ENCODE measurements at places on chromosomes 4 and X.

DNA sequence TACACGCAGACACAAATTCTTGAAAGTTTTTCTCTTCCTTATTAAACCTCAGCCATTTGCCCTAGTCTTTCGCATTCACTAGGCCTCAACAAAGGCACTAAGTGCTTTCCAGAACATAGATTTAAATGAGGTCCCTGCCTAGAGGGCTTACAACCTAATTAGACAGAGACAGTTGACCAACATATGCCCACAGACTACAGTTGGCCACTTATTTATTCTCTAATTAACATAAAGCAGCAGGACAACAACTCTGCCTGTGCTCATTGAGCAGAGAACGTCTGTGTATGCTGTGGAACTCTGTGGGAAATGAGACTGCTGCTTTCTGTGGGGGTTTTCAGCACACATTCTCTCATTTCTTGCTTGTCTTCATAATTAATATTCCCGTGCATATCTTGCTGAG, 303.0 kb upstream of the TACR3 start:
- no peak for DNase-seq

- DNase-seq, result no peak
These were observed 143.8 kb downstream of the ANAPC10 start for GRCh38 chr4:144954230-144954629.

DNA sequence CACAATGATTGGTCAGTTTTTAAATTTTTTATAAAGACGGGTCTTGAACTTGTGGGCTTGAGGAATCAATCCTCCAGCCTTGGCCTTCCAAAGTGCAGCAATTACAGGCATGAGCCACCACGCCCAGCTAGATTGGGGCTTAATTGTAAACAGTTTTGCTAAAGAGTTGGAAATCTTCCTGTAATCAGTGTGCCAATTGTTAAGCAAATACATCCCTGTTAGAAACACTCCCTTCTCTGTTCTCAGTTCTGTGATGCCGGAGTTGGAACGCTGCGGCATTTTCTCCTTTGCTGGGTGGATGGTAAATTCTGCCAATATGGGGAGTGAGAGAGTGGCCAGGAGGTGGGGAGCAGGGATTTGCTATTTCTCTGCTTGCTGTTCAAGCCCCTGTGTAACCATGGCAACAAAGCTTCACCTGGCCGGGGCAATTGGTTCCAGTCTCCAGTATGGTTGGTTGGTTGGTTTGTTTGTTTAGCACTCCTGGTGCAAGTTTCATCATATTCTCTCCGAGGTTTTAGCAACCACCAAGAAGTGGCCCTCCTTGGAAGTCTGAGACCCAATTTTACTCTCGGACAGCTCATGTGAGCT, 3.0 kb upstream of the SPATA4 start:
- DNase-seq, result no peak

- no peak for DNase-seq
These were observed 2.4 kb downstream of the PDZD4 start for GRCh38 chrX:153827903-153828302.

- no peak for DNase-seq
These were observed 23.4 kb upstream of the CT47A1 start for GRCh38 chrX:121008920-121009319.

- DNase-seq, result no peak
These were observed 2.0 kb downstream of the SMIM14 start for GRCh38 chr4:39636531-39637184.

GRCh38 chr4:127732623-127733328, 2.6 kb downstream of the SLC25A31 start:
- no peak for DNase-seq

GRCh38 chr4:27484216-27484615, 623.6 kb downstream of the STIM2 start:
- DNase-seq, result no peak

DNA sequence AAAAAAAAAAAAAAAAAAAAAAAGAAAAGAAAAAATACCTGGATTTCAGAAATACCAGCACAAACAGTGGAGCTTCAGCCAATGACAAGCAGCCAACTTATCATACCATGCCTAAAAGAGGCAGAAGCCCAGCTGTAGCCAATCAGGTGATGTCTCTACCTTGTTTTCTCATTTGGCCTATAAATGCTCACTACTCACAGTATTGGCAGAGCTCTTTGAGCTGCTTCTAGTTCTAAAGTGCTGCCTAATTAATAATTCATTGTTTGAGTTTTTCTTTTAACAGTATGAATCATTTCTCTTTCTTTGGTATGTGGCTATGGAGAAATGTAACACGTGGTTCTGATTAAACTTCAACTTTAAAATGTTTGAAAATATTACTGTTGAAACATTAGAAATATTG, 188.8 kb upstream of the TECRL start:
- no peak for DNase-seq

GRCh38 chrX:40273356-40274050, 175.7 kb upstream of the BCOR start:
- DNase-seq, result no peak

- DNase-seq, result no peak
These were observed 119.0 kb downstream of the GPR143 start for GRCh38 chrX:9646471-9647224.

DNA sequence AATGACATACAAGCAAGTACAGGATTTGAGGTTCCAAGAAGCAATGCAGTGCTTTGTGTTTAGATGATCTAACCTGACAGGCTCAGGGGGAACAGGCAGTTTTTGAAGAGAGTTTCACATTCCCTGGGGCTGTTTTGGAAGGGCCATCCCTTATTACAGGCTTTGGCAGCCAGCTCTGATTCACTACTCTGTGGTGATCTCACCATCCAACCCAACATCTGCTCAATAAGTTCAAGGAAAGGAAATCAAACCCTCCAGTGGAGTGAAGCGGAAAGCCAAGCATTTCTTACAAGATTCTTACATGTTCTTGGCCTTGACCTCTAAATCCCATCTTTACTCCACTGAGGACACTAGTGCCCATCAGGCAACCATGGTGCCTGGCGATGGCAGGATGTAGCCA, 7.5 kb downstream of the IDS start:
- DNase-seq, result no peak

DNA sequence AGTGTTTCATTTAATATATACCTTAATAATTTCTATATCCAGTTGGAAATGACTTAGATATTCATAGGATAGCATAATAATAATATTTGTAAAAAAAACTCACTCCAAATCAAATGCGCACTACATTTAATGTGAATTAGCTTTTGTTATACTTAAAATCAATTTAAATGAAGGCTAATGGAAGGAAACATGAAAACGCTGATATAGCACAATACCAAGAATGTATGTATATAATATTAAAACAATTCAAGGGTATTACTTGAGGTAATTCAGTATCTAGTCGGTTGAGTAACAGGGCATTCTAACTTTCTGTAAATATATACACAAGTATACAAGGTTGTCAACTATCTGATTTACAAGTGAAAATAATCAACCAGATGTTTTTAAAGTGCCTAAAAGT, 307.1 kb upstream of the TEX13C start:
- no peak for DNase-seq

DNA sequence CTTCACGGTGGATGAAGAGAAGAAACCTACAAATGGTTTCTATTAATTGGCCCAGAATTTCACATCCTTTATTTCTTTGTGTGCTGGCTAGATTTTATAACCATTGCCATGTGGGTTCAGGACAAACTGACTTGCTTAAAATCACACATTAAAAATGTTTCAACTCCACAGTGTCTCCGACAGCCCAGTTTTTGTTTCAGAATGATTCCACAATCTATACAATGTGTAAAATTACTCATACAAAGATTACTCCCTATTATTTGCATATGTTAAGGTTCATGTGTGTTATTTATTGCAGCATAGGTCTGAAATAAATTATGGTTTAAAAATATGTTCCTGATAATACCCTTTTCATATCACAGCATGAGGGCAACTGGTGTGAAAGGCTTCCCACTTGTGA, 20.6 kb downstream of the DCHS2 start:
- DNase-seq, result no peak

DNA sequence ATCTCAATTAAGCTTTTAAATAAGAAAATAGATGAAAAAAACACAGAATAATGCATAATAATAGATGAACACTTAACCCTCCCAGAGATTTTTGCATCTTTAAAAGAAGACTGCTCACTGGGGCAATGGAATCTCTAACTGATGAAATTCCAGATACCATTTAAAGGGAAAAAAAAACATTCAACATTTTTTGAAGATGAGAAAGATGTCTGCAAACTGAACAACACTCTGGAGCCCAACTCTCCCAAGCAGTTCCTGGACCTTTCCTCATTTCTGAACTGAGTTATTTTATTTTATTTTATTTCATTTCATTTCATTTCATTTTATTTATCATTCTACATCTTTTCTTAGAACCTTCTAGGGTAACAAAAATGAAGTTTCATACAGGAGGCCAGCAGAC, 90.7 kb downstream of the CORIN start:
- no peak for DNase-seq

- no peak for DNase-seq
These were observed 175.4 kb downstream of the TBCK start for GRCh38 chr4:106140601-106141000.

- no peak for DNase-seq
These were observed 57.4 kb downstream of the PSAPL1 start for GRCh38 chr4:7377223-7377865.

- no peak for DNase-seq
These were observed 72.2 kb downstream of the RAB28 start for GRCh38 chr4:13411942-13412341.

GRCh38 chrX:153750127-153750774, 13.8 kb upstream of the PLXNB3 start:
- no peak for DNase-seq

DNA sequence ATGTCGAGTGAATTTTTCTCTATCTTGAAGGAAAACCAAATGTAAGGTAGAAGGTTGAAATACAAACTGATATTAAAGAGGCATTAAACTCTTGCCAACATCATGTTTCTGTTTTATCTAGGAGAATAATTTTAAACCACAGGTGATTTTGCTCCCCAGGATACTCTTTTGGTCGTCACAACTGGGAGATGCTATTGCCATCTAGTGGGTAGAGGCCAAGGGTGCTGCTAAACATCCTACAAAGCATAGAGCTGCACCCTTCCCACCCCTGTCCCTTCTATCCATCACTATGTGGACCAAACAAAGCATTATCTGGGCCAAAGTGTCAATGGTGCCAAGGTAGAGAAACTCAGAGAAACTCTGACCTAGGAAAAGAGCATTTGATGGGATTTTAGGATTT, 154.6 kb upstream of the MAGEB2 start:
- no peak for DNase-seq

DNA sequence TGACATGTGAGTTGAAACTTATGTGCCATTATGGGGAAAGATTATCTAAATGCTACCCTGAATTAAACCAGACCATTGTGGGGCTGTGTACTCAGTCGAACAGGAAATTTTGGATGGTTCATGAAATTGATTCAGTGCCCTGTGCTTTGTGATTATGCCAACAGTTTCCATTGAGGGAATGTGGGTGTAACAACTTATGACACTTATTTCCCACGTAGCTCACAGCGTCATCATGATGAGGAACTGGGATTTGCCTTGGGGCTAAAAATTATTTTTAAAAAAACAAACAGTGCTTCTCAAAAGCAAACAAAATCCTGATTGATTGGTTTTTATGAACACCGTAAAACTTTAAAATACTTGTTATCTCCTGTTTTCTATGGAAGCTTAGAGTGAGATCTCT, 8.3 kb upstream of the CLTRN start:
- DNase-seq, result no peak

DNA sequence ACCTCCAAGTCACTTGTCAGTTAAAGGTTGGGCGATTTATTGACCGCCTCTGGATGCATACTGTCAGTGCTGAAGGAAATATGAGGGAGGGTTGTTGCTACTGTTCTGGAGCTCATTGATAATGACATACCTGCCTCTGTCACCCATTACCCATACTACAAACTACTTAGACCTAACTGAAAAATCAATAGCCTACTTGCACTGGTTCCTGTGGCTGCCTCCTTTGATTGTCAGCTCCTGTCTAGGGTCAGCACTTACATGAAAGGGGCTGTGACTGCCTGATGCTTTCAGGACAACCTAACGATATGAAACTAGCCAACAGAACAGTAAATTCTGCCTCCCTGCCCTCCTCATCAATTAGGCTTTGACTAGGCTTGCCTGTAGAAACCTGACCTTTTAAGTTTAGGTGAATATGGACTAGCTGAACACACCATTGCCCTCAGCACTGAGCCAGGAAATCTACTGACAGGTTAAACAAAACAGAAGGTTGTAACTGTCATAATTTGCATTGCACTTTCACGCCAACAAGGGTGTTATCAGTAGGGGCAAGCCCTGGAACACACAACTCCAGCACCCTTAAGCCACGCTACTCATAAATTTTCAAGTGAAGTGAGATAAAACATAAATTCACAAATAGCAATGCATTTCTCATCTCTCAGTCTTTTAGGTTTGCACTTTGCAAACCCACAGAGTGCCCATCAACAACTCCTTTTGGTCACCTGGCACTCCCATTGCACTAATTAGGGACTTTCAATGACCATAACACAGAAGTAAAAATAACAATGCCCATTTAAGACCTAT, 9.0 kb upstream of the MAB21L2 start:
- DNase-seq, result no peak

- DNase-seq, result no peak
These were observed 24.2 kb downstream of the SLC25A4 start for GRCh38 chr4:185167234-185167633.

GRCh38 chrX:127459790-127460189, 592.4 kb downstream of the ACTRT1 start:
- no peak for DNase-seq

- DNase-seq, result no peak
These were observed 131.8 kb upstream of the ENPEP start for GRCh38 chr4:110344165-110344564.

GRCh38 chr4:98939892-98940298, 11.0 kb upstream of the EIF4E start:
- DNase-seq, result no peak

DNA sequence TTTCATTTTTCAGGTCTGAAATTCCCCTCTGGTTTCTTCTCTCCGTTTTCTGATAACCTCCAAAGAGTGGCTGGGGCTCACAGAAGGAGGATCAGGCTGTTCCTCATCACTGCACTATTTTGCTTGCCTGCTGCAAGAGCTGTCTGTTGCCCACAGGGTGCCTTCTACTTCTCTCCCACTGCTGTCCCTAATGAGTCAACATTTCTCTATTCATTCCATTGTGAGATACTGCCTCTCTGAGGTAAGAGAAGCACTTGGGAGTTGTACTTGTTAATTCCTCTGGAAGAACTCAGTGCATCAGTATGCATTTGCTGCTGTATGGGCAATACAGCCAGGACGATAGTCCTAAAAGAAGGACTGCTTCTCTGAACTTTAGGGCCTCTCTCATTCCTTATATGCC, 34.8 kb downstream of the CT47B1 start:
- DNase-seq, result no peak

- DNase-seq, result no peak
These were observed 590 bp downstream of the GABRA2 start for GRCh38 chr4:46389301-46389775.

DNA sequence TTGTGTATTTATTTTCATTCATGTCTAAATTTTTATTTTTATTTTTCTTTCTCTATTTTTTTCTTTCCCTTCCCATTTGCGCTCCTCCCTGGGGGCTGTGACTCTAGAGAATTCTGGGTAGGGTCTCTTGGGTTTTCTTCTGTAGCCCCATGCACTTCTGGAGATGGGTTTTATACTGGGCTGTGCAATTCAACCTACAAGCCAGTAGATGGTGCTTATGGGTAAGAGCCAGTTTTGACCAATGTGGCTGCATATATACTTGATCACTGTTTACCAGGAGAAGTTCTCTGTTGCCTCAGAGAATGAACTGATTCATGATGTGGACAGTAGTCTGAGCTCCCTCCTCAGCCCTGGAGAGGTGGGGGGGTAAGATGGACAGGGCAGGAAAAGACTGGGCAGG, 614.6 kb downstream of the PCDH19 start:
- DNase-seq, result no peak
